ENCODE measurements at places on chromosomes 11 and 22.

DNA sequence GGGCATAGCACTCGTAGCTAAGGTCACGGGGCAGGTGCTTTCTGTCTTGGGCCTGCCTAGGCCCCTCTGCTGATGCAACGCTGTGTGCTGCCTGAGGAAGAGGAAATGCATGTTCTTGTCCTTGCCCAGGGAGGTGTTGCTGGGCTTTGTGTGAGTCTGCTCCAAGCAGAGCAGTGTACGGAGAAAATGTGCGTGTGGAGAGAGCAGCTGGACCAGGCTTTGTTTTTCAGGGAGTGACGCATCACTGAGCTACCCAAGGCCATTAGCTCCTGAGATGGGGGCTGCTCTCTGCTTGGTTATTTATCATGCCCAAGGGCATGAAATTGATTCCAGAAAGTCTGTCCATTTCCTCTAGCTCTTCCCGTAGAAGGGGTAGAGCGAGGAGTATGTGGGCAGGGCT is 82.9 kb upstream of the THY1 start:
- DNase-seq = no peak

DNA sequence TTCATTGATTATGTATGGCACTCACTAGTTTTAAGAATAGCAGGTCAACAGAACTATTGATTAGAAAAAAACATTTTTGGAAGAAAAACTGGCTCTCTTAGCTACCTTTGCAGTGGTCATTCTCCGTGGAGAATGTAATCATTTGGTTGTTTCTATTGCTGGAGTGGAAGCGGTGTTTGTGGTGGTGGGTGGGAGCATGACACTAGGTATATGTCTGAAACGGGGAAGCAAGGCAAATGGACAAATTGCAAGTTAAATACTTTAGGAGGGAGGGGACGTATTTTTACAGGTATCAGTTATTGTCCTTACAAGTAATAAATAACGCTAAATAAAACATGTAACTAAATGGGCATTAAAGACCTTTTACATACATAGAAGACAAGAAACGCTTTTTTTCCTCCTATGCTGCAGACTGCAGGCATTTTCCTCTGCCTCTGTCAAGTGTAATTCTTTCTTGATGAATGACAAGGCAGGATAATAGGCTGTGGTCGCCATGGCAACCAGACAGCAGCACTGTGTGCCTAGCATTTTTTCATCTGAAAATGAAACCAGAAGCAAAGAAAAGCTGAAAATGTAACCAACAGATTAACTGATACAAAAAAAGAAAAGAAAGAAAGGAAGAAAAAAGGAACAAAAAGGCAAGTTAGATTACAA is 46.2 kb downstream of the BLID start:
- no peak for DNase-seq

- DNase-seq = no peak
Measured at GRCh38 chr11:45209891-45210699, 63.7 kb downstream of the PRDM11 start.

- DNase-seq = no peak
Measured at GRCh38 chr22:35892192-35892591, 136.4 kb downstream of the RBFOX2 start.

- DNase-seq = no peak
Measured at GRCh38 chr11:41146326-41146725, 313.1 kb downstream of the LRRC4C start.

GRCh38 chr11:121591405-121592033 is 138.8 kb upstream of the SORL1-AS1 start:
- DNase-seq = peak; percentile 38

DNA sequence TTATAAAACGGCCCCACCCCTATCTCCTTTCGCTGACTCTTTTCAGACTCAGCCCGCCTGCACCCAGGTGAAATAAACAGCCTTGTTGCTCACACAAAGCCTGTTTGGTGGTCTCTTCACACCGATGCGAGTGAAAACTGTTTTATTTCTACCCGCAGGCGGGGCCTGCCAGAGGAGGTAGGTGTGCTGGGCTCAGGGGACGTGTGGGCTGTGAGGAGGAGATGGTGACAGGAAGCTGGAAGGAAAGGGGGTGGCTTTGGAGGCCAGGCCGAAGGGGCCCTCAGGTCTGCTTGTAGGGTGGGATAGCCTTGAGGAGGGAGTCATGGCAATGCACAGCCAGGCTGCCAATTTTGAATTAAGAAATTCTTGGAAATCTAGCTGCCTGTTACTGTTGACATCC is 21.3 kb upstream of the KRTAP5-7 start:
- no peak for DNase-seq

DNA sequence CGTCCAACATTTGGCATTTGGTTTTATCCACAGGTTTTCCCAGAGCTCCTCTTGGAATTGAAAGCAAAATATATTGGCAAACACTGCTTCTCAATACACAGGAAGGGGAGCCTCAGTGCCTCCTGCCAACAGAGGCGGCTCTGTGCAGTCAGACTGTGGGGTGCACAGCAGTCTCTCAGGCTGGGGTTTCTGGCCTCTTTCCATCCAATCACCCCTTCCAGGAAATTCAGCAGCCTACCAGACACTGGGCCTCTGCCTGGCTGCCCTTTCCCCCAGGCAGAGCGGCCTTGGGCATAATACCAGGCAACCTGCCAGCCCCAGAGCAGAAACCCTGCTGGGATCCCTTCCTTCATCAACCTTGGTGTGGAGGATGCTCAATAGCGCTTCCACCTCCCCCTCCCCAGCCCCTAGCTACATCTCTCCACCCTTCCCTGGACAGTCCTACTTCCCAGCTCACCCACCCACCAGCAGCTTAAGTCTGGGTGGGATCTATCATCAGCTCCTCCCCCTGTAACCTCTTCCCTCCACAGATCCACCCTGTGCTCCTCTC is 17.8 kb upstream of the RAPSN start:
- DNase-seq = no peak

GRCh38 chr11:59283825-59284772 is 71.4 kb upstream of the MPEG1 start:
- DNase-seq = no peak

- no peak for DNase-seq
Measured at GRCh38 chr11:77179681-77180080, 51.6 kb downstream of the MYO7A start.

GRCh38 chr11:45662665-45663485 is 2.5 kb downstream of the CHST1 start:
- DNase-seq = peak; percentile 16

DNA sequence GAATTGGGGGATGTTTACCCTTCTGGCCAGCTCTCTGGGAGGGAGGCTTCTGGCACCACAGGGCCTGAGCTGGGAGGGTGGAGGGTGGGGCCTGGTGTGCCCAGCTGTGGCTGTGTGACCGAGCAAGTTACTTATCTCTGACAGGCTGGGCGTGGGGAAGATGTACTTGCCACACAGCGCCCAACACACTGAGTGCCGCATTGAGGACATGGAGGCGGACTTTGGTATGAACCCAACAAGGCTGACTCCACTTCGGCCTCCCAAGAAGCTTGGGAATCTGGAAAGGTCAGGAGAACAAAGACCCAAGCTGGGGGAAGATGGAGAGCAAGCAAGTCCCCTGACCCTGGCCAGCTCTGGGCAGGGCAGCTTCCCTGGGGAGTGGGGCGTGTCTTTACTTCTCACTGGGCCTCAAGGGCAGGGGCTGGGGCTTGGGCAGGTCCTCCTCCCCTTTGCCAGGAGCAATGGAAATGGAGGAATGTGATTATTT is 2.4 kb upstream of the MGAT3 start:
- DNase-seq = no peak

DNA sequence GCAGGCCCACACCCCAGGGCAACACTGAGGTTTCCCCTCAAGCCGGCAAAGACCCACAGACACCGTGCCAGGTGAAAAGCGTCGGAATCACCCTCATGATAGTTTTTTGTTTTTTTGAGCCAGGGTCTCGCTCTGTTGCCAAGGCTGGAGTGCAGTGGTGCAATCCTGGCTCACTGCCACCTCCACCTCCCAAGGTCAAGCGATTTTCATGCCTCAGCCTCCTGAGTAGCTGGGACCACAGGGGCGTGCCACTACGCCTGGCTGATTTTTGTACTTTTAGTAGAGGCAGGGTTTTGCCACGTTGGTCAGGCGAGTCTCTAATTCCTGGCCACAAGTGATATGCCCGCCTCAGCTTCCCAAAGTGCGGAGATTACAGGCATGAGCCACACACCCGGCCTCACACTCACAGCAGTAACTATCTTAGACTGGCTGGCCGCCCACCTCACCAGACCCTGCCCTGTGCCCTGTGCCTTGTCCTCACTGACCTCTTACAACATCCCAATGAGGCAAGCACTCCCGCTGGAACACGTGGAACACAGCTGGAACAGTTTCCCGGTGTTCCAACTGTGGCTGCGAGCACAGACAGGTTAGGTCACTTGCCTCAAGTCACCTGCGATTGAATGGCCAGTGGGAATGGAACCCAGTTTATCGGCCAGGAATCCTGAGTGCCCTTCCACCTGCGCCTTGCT is 21.1 kb downstream of the LRRC10B start:
- no peak for DNase-seq

DNA sequence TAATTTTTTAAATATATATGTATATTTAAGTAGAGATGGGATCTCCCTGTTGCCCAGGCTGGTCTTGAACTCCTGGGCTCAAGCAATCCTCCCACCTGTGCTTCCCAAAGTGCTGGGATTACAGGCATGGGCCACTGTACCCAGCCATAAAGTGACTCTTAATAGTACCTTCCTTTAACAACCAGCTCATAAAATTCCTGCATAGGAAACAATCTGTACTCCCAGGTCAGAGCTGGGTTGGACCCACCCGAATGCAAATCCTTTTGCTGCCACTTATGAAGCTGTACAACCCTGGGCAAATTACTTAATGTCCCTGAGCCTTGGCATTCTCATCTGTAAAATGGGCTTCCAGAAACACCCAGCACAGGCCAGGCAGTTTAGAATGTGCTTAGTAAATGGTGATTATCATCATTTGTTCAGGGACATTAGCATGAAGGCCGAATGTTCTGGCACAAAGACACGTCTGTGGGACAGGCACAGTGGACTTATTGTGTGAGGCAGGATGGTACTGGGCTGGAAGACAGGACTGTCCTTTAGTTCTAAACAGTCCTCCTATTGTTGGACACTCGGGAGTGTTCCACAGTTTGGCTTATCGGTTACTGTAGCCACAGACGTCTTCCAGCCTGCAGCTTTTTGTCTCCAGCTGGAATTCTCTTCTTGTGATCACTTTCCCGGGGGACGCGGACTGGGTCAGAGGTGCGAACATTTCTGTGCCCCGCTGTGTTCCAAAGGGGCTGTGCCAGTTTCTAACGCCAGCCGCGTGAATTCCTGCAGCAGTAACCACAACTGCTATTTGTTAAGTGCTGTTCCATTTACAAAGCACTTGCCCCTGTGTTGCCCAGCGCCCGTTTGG is 6.0 kb downstream of the PDXP start:
- no peak for DNase-seq

GRCh38 chr11:86810288-86810687 is 9.9 kb downstream of the PRSS23 start:
- DNase-seq = no peak

DNA sequence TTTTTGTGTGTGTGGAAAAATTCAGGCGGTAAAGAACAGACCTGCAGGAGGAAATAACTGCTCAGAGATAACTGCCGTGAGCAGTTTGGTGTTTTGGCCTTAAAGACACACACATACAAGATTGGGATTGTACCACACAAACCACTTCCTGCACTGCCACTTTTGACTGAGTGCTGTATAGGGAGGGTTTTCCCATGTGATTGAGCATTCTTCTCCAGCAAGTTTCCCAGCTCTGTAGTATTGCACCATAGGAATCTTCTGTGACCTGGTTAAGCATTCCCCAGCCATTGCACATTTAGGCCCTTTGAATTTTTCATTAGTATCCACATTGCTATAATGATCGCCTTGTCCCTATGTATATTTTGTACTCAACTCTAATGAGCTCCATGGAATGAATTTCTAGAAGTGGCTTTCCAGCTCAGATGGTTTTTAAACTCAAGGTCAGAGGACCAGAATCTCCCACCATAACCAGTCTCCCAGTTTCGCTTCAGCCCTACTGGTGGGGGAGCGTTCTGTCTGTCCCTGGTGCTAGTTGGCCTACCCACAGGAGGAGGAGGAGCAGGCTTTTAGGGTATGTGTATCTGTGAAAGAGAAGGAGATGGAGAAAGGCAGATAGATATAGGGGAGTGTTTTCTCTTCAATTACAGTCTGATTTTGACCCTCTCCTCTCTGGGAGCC is 9.3 kb downstream of the CD82 start:
- DNase-seq = no peak

GRCh38 chr11:73268671-73269271 is 3.4 kb upstream of the P2RY6 start:
- no peak for DNase-seq

GRCh38 chr11:11731311-11732083 is 109.7 kb upstream of the GALNT18 start:
- no peak for DNase-seq

DNA sequence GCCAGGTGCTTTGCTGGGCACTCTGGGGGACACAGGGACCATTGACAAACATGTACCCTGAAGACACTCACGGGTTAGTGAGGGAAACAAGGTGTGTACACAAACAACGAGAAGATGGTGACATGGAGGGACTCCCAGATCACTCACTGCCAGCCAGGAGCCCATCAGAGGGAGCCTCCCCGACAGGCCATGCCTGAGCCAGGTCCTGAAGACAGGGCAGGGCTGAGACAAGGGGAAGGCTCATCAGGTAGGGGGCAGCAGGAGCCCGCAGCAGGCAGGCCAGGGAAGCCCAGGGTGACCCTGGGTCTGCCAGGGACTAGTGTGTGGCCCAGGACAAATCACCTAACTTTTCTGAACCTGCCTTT is 127.9 kb downstream of the BUD13 start:
- DNase-seq = no peak

- no peak for DNase-seq
Measured at GRCh38 chr22:26601726-26602125, 11.8 kb upstream of the TPST2 start.

GRCh38 chr11:94545264-94546161 is 1.8 kb downstream of the FUT4 start:
- DNase-seq = no peak

- no peak for DNase-seq
Measured at GRCh38 chr11:4748438-4748837, 21.3 kb downstream of the OR51F1 start.

- no peak for DNase-seq
Measured at GRCh38 chr11:13169709-13170108, 107.9 kb upstream of the BMAL1 start.

DNA sequence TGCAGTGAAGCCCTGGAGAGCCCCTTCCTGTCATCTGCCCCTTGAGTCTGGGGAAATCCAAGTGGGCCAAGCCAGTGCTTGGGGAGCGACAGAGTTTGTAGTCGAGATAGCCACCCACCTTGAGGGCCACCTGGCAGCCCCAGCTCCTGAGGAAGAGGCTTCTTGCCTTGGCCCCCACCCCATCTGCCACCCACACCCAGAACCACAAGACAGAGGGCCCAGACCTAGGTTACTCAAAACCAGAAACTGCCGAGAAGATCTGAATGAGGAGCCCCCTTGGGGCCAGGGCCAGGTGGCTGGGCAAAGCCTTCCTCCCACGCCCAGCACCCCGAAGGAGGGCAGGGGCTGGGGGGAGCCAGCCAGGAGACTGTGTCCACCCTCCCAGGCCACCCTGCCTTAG is 18.8 kb upstream of the PRR5 start:
- peak; percentile 56 for DNase-seq

GRCh38 chr22:26514419-26515161 is 2.3 kb upstream of the TFIP11 start:
- DNase-seq = no peak

Measured in stimulated activated CD8-positive, alpha-beta memory T cell treated with anti-CD3 and anti-CD28 coated beads, Interleukin-15, amount 100 ng/mL, for 48 hours (primary cell).